ENCODE measurements at places on chromosomes 2 and 18. TPM values are rescaled to one million over a fixed set of nuclear protein-coding genes. Genes with fewer than 3 reads are reported as not detected.

The SLC8A1 gene
- 4.6 TPM for polyA plus RNA-seq

The PAIP2B gene
- polyA plus RNA-seq: 7.4 TPM

The SERPINB12 gene
- polyA plus RNA-seq: not detected

The C2orf15 gene
- polyA plus RNA-seq: 8.2 TPM

The ERMN gene
- 0.12 TPM for polyA plus RNA-seq

The DYSF gene
- polyA plus RNA-seq: 15.0 TPM

The ARHGEF33 gene
- polyA plus RNA-seq: 3.1 TPM

The LHCGR gene
- polyA plus RNA-seq: 0.06 TPM

The GPC1 gene
- 34.6 TPM for polyA plus RNA-seq

The SFT2D3 gene
- not detected for polyA plus RNA-seq

The UBXN4 gene
- polyA plus RNA-seq: 144 TPM

- no peak for DNase-seq
Observed at GRCh38 chr2:207139552-207139951, 26.2 kb downstream of the KLF7 start.

DNA sequence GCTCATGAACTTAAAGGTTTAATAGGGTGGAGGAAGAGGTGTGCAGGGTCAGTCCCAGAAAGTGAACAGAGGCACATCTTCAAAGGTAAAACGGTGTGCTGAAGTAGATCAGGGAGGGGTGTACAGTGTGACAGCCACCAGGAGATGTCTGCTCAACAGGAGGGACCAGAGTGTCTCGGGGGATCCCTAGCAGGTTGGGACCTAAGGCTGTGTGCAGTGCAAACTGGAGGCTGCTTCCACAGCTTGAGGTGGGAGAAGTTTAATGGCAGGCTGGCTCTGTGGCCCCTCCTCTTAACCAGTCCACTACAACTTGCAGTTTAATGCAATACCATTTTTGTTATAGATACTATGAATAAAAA lies 33.2 kb downstream of the PLA2R1 start:
- no peak for DNase-seq

GRCh38 chr2:216232721-216233120 lies 123.6 kb downstream of the XRCC5 start:
- DNase-seq: no peak

DNA sequence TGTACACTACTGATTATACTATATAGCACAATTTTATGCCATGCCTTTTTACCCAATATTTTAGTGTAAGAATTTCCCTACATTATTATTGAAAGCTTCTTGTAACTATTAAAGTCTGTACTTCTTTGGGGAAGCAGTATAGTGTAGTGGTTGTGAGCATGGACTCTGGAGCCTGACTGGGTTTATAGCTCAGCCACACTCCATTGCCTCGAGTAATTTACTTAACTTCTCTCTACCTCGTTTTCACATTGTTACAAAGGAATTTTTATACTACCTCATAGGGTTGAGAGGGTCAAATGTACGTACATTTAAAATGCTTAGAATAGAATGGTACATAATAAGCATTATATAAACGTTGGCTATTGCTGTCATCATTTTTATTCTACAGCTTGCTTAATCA lies 139.2 kb downstream of the UBR3 start:
- no peak for DNase-seq

DNA sequence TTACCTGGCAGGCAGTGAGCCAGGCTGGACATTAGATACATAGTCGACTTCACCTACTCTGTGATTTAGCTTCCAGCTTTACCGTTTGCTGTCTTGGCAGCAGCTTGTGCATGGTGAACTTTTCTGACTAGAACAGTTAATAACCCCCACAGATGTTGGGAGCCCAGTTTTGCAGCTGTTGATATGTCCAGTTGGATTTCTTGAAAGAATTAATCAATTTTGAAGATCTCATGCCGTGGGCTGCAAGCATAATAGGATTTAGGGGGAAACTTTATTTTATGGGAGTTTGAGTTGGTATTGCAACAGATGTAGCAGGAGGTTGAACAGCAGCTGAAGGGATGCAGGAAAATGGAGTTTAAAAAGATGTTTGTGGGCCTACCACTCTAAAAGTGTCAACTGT lies 13.8 kb downstream of the MYO1B start:
- DNase-seq: no peak

DNA sequence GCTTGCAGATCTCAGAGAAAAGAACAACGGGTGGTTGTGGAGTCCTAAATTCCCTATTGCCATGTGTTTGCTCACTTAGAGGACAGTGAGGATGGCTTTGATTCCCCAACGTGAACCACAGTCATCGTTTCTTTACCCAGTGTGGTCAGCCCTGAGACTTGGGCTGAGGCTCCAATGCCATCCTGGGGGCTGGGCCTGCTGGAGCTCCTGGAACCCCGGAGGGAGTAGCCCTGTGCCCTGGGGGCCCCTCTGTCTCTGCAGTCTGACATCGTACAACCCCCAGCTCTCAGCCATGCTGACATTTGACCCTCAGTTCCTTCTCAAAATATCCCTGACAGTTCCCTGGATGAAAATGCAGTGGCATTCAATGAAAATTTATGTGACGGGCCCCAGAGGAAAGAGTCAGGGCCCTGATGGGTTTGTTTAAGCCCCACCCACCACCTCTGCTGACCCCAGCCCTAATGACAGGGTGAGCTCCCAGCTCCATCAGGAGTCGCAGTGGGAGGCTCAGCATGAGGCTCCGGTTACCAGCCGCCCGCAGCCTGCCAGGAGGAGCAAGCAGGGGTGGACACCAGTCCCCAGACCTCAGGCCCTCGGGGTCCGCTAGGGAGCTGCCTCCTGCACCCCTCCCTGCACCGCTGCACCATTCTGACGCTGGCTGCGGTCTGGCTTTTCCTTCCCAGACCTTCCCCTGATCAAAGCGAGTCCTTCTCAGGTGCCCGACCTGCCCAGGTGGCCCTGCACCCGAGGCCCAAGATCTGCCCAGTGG lies 120.9 kb downstream of the TWIST2 start:
- no peak for DNase-seq

DNA sequence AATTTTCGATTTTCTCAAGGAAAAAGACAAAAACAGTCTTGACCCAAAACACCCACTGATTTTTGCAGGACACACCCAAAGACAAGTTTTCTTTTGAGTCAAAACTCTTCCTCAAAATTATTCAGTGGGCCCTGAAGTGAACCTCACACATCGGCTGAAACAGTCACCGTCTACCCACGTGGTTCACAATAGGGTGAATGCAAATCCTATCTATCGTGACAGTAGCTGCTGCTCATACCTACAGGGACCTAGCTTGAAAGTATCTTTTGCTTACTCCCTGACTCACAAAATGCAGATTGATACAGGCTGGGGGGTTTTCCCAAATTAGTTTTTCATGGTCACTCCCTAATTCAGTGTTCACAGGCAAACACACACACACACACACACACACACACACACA lies 10.7 kb upstream of the CD226 start:
- DNase-seq: no peak

- DNase-seq: no peak
Observed at GRCh38 chr18:25661831-25662230, 309.9 kb upstream of the ZNF521 start.

DNA sequence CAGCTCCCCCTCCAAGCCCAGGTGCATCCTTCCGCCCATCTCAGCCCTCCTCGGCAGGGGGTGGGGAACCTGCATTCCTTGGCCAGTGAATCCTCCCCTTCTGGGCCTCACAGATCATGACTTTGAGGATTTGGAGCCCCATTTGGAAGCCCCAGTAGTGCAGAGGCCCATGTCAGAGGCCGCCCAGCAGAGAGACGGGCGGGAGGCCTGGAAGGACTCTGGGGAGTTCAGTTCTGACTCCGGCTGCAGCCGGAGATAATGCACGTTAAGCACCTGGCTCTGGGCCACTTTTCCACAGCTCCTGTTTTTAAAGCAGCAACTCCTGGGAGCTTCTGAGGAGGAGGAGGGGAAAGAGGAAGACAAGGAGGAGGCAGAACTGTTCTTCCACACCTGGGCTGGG lies 14.9 kb downstream of the ATOH8 start:
- DNase-seq: no peak

- no peak for DNase-seq
Observed at GRCh38 chr2:176099728-176100546, at the start of gene HOXD12. HOXD12 (plus strand) TSS chr2:176099795; CDS start chr2:176099802, 7 bp downstream.

GRCh38 chr2:46480562-46480961 lies 1.2 kb downstream of the TMEM247 start:
- no peak for DNase-seq

DNA sequence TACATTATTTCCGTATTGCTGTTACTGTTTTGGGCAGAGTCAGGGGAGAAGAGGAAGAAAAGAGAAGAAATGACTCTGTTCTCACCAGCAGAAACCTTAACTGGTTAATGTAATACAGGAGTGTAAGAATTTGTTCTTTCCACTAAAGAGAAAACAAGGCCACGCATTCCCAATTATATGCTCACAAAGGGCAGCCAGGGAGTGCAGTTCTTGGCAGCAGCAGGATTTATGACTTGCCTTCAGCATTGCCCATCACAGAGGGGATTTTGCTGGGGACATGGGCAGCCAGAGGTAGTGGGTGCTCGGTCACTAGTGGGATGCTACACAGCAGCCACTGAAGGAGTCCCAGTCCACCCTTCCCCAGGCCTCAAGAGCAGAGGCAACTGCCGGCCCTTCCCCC lies 18.4 kb downstream of the MREG start:
- DNase-seq: no peak

DNA sequence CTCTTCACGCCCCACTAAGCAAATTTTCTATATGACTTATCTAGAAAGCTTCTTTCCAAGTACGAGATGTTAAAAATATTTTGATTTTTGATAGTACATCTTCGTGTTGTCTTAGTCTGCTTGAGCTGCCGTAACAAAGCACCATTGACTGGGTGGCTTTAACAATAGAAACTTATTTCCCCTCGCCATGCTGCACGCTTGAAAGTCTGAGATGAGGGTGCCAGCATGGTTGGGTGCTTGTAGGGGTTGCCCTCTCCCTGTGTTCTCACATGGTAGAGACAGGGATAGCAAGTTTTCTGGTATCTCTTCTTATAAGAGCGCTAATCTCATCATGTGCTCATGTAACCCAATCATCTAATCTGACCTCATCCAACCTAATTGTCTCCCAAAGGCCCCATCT lies 106.2 kb downstream of the TANC1 start:
- no peak for DNase-seq

- DNase-seq: peak; percentile 60
Observed at GRCh38 chr2:148989882-148990493, 48.5 kb upstream of the LYPD6B start.

DNA sequence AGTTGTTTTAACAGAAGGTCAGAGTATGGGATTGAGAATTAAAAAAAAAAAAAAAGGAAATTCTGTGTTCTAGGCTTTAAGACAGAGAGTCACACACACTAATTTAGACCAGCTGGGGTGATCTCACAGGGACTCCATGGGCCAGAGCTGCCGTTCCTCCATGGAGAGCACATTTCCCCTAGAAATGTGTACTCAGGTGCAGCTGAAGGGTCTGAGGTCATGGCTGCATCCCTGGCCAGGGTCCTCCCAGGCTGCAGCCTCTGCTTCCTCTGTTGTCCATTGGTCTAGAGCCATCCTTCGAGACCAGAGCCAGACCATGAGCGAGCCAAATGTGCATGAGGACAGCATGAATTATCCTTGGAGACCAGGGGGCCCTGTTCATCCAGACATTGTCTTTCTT lies 190.1 kb upstream of the TNP1 start:
- DNase-seq: no peak

- no peak for DNase-seq
Observed at GRCh38 chr2:42978175-42978886, 185.9 kb upstream of the HAAO start.

GRCh38 chr2:31402388-31402787 lies 12.2 kb downstream of the XDH start:
- no peak for DNase-seq

DNA sequence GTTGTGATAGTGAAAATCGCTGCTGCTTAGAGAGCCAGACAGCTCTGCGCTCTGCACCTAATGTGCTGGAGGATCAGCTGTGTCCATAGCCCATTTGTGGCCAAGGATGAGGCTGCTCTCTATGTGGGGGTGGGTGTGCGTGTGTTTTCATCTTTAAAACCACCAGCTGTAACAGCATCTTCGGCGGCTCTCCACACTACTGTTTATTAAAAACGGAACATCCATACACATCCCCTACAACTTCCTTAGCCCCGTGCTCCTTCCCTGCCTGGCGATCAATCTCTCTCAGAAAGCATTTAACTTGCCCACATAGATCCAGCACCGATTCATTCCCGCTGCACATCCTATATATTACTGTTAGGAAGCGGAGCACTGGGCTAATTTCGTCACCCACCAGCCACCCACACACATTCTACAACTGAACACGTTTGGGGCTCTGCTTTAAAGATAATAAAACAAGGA lies 1.6 kb downstream of the CELF4 start:
- DNase-seq: no peak

DNA sequence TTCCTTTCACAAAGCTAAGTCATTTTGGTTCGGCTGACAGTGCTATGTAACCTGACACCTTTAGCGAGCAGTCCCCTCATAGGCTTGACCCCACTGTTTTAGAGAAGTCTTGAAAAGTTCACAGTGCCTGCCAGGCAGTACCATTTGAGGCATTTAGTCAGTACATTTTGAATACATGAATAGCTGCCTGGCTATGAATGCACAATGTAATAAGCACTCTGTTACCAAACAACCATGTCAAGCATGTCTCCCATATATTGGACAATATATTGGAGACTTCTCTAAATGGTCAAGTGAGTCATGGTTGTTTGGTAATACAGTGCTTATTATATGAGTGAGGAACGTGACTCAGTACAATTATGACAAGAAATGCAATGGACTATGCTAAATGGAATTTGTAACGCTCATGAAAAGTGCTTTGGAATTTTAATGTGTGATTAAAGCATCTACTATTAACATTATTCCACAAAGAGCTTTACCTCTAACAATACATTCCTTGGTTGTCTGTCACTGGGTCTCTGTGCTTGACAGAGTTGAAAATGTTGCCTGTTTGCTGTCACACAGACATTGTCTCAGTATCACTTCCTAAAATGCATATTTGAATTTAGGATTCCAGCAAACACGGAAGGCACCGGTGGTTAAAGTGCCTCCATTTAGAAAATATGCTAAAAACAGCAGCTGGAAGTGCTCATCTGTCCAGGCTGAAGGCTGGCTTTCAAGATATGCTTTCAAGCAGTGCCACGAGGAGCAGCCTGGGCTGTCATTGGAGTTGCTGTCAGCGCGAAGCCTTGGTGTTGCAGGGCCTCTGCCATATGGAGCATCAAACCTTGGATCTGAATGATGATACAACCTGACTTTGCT lies 458.6 kb downstream of the FBXO15 start:
- no peak for DNase-seq

DNA sequence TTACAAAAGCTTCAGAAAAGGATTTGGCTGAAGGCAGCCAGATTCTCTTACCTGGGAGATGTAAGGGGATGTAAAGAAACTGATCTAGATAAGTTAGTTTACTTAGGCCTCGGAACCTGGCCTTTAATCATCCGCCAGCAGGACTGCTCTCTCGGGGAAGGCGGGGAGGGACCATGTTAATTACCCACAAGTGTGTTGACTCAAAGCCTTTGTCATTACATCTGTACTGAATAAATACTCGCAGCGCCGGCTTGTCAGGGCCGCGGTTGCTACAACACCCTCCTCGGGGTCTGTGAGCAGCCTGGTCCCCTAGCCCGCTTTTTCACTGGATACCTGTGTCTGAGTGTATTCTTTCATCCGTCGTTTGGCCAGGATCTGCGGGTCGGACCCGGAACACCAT lies 6.7 kb downstream of the CHMP3 start:
- DNase-seq: no peak
